ENCODE measurements at places on chromosomes 11 and 22.
A peak's percentile ranks its signal among the peaks of the same experiment; 100 is the strongest.

GRCh38 chr22:46931881-46932280 is 169.4 kb downstream of the TBC1D22A start:
- DNase-seq, result no peak

DNA sequence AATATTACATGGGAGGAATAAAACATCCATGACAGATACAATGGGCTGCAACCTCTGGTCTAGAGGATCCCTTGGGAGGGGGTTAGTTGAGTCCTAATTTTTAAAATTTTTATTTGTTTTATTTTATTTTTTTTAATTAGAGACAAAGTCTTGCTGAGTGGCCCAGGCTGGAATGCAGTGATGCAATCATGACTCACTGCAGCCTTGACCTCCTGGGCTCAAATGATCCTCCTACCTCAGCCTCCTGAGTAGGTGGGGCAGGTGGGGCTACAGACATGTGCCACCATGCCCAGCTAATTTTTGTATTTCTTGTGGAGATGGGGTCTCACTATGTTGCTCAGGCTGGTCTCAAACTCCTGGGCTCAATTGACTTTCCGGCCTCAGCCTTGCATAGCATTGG is 43.1 kb downstream of the FDX1 start:
- no peak for DNase-seq

- no peak for DNase-seq
Measured at GRCh38 chr22:47556473-47556872, 794.0 kb downstream of the TBC1D22A start.

DNA sequence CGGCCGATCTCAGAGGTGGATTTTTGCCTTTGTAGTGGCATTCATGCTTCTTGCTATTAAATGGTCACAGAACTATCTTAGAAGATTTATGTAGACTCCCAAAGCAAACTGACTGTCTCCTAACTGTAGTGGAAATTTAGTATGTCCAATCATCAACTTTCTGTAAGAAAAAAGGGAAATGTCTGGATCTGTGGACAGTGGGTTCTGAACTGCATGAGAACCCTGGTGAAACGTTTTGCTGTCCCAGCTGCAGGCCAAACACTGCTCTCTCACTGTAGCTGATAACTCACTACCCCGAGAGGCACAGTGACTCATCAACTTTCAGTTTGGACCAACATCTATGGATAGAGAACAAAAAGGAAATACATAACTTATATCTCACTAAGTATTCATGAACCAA is 387.1 kb downstream of the SOX6 start:
- peak; percentile 70 for DNase-seq

DNA sequence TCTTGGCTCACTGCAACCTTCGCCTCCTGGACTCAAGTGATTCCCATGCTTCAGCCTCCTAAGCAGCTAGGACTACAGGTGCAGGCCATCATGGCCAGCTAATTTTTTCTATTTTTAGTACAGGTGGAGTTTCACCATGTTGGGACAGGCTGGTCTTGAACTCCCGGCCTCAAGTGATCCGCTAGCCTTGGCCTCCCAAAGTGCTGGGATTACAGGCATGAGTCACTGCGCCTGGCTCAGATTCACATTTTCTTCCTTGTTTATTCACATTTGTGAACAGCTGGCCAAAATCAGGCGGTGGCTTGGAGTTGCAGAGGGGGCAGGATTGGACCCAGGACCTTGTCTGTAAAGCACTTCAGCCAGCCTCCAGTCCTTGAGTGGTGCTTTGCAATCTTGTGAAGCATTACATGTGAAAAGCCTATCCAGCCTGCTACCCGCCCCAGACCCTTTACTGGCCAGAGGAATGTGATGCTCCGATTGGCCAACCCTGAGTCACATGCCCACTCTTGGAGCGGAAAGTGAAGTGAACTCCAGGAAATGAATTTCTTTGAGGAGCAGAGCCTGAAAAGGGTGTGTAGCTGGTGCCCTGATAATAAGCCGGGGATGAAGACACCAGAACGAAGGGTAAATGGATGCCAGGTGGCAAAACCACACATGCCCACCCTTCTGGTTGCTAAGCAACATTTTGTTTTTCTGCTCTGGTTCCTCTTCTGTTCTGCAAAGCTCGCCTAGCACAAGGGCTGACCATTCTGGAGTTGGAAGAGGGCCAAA is 62.6 kb upstream of the PTPRJ start:
- peak; percentile 69 for DNase-seq

DNA sequence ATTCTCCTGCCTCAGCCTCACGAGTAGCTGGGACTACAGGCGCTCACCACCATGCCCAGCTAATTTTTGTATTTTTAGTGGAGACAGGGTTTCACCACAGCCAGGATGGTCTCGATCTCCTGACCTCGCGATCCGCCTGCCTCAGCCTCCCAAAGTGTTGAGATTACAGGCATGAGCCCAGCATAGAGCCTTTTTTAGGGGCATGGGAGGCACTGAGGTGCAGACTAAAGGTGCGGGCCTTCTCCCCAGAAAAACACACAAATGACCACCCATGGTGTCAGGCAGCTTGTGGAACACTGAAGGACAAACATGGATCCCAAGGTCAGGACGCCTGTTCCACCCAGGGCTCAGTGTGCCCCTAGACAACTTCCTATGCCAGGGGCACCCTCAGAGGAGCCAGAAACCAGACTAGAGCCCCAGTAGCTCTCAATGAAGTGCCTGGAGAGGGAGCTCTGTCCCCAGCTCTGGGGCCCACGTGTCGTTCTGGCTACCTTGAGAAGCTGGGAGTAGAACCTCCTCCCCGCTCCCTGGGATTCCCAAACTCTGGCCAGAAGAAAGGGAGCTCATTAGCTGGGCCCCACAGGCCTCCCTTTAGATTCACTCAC is 21.2 kb upstream of the CD5 start:
- DNase-seq, result no peak

DNA sequence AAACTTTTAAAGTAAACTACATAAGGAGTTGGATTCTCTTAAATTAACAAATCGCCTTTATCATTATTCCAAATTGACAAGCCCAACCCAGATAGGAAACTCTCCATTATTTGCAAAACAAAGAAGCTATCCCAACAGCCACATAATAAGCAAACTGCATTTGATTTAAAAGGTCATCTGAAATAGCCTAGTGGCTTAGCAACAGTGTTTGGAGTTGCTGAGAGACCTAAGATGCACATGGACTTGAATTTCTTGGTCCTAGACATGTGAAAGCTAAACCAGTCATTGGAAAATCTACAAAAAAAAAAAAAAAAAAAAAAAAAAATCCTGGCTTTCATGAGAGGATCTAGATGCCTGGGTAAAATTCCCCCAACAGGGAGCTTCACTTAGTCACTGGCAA is 69.5 kb downstream of the PRCP start:
- DNase-seq, result no peak

DNA sequence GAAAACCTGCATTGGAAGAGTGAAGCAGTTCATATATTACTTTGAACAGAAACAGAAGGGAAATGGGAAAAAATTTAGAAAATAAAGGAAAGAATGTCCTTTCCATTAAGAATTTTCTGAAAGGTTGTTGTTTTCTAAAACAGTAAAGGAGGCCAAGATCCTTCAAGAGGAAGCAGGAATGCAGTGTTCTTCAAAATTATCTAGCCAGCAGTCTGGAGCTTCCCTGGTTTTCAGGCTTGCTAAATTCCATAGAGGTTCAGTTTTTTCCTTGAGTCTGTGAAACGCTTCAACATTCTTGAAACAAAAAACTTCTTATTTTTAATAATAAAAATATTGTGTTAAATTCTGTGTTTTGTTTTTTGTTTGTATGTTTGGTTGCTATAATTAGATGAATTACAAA is 189.0 kb upstream of the ANO3 start:
- DNase-seq, result no peak

GRCh38 chr22:24329453-24329852 is 58.8 kb downstream of the SPECC1L start:
- DNase-seq, result no peak

DNA sequence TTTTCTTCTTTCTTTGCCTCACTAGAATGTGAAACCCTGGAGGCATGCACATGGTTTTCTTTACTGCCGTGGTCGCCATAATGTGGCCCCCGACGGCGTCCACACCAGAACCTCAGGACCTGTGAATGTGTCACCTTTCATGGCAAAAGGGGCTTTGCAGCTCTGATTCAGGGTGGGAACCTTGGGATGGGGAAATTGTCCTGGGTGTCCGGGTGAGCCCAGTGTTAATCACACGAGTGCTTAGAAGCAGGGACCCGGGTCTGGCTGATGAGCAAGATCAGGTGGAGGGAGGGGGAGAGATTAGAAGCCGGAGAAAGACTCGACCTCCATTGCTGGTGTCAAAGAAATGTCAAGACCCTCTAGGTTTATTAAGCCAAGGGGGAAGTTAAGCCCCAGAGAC is 74.7 kb upstream of the SHISAL1 start:
- DNase-seq, result no peak

All from GM12865 (cell line).